CD8-positive, alpha-beta memory T cell (primary cell): ENCODE measurements at places on chromosomes 2 and 18.

GRCh38 chr2:180753809-180754761 is 226.3 kb upstream of the UBE2E3 start:
- no peak for DNase-seq

DNA sequence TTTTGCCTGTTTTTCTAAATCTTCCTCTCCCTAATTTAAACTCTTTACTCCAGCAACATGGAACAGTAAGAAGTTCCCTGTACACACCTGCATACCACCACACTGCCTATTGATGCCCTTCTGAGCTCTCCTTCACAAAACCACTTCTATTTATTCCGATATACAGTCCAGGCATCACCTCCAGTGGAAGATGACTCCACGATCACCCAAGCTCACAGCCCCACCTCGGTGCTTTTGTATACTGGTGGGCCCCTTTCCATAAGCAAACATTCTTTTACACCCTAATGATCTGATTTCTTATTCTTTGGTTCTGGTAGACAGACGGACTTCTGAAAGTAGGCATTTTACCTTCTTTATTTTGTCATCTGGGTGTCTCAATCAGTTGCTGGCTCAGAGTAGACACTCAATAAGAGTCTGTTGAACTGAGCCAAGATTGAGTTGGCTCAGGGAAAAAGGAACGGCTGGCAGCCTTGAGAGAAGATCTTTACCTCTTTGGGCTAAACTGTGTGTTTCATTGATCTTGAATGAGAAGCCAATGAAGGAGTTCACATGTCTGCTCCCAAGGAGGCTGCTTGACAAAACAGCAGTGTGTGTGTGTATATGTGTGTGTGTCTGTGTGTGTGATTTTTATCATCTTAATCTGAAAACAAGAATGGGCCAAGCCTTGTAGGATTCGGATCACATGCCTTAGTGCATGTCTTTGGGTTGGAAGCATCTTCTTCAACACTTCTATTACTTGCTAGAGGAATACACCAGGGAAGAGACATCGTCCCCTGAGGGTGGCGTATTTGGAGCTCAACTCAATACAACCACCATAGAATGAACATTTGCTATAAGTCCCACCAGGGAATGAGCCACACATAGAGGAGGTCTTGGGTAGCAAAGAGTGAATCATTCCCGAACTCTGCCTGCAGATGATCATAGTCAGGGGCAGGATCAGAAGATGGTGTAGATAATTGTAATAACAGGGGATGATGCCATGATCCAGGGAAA is 341.8 kb downstream of the CYRIA start:
- DNase-seq, result no peak

DNA sequence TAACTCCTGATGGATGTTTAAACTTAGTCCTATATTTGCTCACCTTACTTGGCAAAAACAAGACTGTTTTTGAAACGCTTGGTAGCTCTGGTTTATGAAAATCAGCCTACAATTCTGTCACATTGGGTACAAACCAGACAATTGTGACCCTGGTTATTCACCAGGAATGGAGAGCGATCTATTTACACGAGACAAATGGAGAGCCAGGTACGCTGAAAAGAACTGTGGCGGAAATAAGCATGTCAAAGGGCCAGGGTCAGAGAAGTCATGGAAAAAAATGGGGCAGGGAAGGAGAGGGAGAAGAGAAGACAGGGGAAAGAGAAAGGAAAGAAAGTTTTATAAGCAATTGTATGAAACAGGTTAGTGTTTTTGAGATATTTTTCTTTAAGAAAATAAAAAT is 119.5 kb upstream of the ZFP36L2 start:
- no peak for DNase-seq

GRCh38 chr2:236229186-236229585 is 35.0 kb downstream of the ASB18 start:
- no peak for DNase-seq

DNA sequence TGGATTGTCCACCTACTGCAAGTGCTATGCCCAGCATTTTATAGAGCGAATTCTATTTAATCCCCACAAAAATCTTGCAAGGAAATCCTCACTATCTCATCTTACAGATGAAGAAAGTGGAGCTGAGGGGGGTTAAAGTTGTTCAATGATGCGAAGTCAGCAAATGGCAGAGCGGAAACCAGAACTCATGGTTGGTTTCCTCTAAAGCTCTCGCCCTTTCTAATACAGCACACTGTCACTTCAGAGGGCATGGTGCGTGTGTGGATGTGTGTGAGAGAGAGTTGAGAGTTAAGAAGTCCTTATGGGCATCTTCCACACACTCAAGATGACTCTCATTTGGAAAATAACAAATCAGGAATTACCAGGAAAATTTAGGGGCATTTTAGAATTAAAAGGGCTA is 78.4 kb downstream of the TGFA start:
- no peak for DNase-seq

GRCh38 chr2:70716951-70717350 is 51.0 kb downstream of the ADD2 start:
- no peak for DNase-seq

DNA sequence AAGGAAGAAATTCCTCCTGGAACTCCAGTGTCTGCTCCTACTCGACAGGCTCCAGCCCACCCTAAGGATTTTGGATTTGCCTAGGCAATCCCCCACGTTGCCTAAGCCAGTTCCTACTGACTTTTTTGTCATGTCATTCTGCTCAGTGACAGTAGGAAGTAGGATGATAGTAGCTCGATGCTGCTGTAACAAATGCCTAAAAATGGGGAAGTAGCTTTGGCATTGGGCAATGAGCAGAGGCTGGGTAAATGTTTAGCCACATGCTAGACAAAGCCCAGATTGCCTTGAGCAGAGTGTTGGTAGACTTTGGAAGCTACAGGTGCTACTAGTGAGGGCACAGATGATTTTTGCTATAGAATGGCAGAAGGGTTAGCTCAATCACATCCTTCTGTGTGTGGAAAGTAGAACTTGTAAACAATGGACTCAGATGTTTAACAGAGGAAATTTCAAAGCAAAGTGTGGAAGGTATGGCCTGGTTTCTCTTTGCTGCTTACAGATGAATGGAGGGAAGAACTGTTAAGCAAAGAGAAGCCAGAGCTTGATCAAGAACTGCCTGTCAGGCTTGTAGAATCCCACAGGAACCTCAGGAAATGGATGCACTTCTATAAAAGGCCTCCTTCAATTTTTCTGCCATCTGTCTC is 154.8 kb downstream of the RNF144A start:
- no peak for DNase-seq

DNA sequence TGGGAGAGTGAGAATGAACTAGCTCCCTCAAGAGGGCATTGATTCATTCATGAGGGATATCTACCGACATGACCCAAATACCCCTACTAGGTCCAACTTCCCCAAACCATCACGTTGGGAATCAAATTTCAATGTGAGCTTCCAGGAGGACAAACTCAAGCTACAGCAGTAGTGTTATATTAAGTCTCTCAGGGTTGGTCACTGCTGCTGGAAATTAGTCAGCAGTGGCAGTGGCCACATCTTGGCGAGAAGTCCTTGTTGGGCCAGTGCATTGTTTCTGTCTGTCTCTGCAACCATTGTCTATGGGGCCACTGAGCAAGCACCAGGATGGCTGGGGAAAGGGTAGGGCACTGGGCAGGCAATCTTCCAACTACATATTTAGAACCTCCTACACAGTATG is 47.5 kb downstream of the THUMPD2 start:
- DNase-seq, result no peak

GRCh38 chr2:211611061-211611518 is 927.5 kb downstream of the ERBB4 start:
- DNase-seq, result no peak

DNA sequence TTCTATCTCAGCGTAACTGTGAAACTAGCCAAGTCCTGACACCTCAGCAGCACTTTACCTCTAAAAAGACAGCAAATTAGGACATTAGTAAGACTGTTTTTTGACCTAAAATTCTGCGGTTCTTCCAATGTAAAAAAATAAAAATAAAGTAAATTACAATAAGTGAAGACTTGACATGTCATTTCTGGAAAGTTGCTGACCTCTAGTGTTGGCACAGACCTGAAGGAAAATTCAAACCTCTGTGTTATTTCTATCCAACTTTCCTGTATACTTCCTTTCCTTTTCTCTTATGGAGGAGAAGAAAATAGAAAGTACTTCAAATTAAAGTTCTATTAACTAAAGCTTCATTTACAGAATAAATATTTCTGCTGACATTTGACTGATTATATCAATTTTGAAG is 110.6 kb downstream of the TMEM182 start:
- DNase-seq, result no peak

DNA sequence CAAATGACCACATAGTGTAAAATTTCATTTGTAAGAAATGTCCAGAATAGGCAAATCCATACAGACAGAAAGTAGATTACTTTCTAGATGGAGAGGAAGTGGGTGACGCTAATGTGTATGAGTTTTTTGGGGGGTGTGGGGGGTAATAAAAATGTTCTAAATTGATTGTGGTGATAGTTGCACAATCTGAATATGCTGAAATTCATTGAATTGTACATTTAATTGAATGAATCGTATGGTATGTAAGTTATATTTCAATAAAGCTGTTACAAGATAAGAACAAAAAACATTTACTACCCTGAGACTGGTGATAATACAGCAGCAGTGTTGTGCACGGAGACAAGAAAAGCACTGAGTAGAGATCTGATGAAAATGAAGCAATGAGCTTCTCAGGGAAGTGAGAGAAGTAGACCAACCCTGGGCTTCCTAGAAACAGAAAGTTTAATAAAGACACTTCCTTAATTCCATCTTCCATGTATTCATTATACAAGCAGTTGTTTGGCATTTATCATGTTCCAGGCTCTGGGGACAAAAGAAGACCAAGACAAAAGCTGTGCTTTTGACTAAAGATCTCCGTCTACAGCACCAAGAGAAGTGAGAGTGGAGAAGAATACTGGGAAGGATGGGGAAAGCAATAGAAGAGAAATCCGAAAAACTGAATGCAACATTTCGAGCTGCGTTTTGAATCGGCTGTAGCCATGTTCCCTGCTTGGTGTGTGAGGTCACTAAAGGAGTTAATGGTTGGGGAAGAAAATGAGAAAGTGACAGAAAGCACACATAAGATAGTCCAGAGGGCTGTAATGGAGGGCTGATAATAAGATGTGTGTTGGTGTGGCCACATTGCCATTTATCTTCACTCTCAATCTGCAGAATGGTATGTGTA is 1.8 kb upstream of the PDE11A start:
- no peak for DNase-seq

GRCh38 chr2:136281281-136282114 is 163.5 kb upstream of the CXCR4 start:
- DNase-seq, result peak; percentile 67

DNA sequence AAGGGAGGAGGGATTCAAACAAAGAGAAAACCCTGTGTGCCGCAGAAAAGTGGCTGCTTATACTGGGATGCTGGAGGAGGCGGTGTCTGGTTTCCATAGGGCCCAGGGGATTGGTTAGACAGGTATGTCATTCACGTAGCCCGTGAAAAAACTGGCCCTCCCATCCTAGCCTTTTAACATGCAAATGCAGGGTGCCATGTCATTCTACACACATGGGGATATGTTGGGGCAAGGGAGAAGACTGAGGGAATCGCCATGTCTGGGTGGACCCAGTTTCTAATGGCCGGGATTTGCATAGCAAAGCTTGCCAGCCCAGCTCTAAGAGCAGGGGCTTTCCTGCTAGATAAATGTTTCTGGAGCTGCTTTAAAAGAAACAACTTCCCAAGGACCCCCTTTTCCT is 8.2 kb upstream of the RNU2-63P start:
- DNase-seq, result no peak

DNA sequence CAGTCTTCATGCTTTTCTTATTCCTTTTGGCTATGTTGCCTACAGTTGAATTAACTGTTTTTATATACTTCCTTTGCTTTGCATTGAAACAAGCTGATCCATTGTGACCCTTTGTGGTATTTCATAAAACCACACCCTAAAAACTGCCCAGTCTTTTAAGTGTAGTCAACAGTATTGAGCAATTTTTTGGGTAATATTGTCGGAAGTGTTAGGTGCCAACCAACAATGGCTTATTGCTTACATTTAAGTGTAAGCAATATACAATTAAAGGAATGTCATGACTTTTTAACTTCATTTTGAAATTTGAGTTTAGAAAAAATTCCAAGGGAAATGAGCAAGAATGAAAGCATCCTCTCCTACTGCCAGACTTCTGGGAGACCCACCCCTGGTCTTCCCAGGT is 174.1 kb downstream of the NEDD4L start:
- DNase-seq, result no peak

- no peak for DNase-seq
Measured at GRCh38 chr2:48131539-48132270, 225.4 kb upstream of the FBXO11 start.

DNA sequence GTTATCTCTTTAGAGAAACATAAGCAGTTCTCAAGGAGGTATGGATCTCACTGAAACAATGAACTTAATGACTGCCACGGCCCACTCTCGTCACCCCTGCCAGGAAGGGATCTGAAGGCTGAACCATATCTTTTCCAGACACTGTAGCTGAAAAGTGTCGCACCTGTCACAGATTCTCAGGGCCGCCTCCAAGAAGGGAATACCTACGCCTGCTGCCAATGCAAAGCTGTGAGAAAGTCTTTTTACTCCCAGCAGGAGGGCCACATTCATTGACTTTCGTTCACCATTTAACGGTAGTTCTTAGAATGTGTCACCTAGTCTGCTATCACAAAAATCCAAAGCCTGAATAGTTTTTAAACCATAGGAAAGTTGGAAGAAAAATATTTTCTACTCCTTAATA is 66.7 kb upstream of the SH3BP4 start:
- DNase-seq, result no peak

DNA sequence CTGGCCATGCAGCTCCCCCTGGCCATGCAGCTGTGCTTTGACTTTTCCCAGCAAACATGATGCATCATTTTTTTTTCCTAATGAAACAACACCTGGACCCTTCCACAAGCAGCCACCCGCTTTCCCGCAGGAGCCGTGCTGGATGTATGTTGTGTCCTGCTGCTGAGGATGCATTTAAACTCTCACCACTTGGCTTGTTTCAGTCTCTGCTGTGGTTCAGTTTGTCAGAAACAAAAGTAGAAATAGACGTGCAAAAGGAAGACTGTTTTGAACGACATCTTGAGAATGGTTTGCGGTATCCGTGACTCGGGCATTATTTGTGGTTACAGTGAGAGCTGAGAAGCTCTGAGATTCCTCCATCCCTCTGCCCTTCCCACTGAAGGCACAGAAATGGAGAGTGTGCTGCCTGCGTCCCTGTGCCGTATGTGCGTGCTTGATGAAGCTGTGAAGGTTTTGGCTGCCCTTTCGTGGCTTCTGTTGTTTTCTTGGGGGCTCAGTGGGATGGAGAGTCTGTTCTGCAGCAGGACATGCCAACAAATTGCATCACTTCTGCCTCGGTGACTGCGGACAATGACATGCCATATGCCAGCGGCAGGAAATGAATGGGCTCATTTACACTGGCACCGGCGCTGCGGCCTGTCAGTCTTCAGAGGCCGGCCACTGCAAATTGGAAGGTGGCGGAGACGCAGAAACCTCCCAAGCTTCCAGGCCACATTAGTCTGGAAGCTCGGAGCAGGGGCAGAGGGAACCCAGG is 417.7 kb upstream of the SALL3 start:
- DNase-seq, result no peak

DNA sequence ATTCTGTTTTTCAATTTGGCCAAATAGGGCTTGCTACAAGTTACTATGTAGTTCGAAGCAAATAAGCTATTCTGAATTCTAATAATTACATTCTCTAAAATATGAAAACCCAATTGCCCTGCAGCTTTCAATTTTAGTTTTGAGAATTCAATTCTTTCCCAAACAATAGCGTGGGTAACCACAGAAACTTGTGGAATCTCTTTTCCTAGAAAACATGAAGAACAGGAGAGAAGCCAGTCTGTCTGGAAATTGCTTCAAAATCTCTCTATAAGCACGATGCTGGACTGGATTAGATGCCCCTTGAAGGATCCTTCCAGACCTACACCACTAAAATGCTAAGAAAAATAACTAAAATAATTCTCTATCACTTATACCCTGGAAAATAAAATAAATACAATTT is 115.0 kb downstream of the THADA start:
- DNase-seq, result no peak

- DNase-seq, result no peak
Measured at GRCh38 chr18:11114653-11115052, 34.7 kb downstream of the PIEZO2 start.
